ENCODE measurements at places on chromosomes 1 and 21.

DNA sequence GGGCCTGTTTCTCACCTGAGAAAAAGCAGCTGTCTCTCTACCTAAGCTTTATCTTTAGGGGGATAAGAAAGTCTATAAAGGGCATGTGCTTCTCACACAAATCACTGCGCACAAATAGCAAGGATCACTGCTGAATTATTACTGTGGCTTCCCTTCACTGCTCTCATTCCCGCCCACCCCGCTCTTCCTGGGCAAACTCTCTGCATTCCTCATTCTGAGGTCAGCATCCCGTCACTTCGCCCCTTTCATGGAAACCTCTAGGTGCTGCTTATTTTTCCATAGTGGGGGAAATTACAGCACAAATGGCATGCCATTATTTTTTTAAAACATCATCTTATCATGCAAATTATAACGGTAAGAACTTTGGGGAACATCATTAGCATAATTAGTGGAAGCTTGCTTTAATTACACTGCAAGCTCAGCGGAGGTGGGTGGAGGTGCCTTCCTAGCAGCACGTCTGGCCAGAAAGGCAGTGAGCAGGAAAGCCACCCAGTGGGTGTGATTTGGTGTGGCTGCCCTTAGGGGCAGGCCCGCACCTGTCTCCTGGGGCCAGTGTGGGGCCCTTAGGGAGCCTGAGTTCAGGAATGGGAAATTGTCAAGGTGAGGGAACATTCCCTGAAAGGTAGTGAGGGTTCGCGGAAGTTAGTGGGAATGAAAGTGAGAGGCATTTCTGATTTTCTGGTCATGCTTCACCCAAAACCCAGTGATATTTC is 105.9 kb downstream of the LAMC2 start:
- DNase-seq, result no peak

DNA sequence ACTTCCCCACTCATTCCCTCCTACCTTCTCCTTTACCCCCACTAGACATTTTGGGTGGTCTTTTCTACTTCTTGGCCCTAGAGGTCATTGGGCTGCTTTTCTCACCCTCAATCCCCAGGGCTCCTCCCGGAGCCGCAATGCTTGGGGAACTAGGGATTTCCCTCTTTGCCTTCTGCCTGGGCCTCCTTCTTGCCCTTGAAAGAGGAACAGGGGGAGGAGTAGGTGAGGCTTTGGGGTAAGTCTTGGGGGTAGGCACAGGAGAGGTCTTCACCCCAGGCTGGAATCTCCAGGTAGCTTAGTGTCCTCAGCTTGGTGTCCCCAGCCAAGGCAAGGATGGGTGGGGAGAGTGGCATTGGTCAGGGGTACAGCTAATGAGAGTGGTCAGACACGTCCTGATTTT is 56.2 kb upstream of the EPS8L3 start:
- no peak for DNase-seq

GRCh38 chr1:247218121-247218651 is 37.7 kb upstream of the VN1R5 start:
- DNase-seq, result no peak

DNA sequence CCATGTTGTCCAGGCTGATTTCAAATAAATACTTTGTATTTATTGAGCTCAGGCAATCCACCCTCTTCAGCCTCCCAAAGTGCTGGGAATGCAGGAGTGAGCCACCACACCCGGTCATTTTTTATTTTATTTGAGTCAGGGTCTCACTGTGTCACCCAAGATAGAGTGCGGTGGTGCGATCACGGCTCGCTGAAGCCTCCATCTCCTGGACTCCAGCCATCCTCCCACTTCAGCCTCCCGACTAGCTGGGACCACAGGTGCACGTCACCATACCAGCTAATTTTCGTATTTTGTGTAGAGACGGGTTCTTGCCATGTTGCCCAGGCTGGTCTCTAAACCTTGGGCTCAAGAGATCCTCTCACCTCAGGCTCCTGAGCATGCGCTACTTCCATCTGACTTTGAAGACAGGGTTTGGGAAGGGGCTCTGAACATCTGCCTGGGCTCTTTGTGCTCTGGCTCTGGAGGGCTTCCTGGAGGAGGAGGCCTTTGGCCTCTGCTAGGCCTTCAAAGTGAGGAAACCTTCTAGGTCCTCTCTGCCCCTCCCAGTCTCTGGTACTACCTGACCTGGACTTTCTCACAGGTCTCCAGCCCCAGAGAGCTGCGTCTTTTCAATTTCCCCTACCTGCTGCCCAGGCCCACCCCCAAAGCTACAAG is 5.8 kb downstream of the HSPB7 start:
- no peak for DNase-seq

DNA sequence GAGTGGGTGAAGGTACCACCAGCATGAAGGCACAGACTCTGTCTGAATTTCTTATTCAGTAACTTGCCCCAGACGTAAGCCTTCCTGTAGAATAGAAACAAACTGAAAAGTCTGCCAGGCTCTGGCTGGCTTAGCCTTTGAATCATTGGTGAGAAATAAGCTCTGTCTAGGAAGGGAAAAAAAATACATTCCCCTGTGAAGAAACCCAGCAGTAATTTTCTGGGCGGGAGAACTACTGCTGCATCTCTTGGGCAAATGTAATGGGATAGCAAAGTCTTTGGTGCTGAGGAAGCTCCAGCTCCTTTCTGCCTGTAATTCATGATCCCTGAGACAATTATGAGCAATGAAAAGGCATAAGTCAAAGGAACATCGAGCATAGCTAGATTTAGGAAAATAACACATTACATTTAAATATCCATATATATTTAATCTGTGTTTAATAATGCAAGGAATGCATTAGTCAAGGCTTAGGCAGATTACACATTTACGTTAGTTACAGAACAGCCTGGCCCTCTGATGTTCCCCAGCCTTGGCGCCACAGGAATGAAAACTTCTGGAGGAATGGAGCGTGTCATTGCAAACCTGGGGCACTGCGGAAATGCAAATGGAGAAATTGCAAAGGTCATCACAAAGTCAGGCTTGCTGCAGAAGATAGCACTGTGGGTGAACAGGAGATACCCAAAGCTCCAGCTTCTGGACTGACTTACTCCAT is 216.3 kb upstream of the CAMK1G start:
- no peak for DNase-seq

DNA sequence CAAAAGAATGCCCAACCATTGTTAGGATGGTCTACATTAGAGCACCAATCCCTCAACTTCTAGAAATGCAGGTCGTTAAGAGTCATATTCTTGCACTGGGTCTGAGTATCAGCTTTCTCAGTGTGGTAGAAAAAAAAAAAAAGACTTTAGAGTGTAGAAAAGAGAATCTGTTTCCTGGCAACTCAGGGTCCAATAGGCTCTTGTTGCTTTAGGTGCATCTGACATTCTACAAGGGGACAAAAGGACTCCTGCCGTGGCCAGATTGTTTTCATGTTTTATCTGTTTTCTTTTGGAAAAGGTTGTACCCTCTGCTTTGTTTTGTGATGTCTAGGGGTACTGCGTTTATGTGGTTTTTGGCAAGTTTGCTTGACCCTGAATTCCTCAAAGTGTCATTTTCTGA is 105.4 kb upstream of the KCNK2 start:
- no peak for DNase-seq

DNA sequence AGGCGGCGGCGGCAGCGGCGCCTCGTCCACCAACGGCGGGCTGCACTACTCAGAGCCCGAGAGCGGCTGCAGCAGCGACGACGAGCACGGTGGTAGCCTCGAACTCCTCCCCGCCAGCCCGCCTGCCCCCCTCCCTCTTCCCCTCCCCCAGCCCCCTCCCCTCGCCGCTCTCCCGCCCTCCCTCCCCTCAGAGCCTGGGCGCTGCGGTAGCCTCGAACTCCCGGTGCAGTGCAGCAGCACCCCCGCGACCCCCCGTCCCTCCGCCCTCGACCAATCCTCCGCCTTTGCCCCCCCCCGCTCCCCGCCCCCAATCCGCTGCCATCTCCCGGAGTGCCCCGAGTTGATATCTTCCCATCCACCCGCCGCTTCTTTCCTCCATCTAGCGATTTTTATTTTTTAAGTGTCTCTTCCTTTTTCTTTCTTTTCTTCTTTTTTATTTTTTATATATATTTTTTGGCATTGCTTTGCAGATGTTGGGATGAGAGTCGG is 516 bp downstream of the RCOR3 start:
- DNase-seq, result no peak

GRCh38 chr1:184634296-184634695 is 120.4 kb downstream of the EDEM3 start:
- no peak for DNase-seq

GRCh38 chr1:226627050-226627755 is 78.6 kb downstream of the STUM start:
- no peak for DNase-seq

GRCh38 chr1:61058483-61059245 is 23.7 kb upstream of the NFIA start:
- DNase-seq, result no peak

- no peak for DNase-seq
These were observed 128.2 kb downstream of the ATG4C start for GRCh38 chr1:62912028-62912638.

- DNase-seq, result no peak
These were observed 16.5 kb downstream of the TLCD4 start for GRCh38 chr1:95133687-95134086.

DNA sequence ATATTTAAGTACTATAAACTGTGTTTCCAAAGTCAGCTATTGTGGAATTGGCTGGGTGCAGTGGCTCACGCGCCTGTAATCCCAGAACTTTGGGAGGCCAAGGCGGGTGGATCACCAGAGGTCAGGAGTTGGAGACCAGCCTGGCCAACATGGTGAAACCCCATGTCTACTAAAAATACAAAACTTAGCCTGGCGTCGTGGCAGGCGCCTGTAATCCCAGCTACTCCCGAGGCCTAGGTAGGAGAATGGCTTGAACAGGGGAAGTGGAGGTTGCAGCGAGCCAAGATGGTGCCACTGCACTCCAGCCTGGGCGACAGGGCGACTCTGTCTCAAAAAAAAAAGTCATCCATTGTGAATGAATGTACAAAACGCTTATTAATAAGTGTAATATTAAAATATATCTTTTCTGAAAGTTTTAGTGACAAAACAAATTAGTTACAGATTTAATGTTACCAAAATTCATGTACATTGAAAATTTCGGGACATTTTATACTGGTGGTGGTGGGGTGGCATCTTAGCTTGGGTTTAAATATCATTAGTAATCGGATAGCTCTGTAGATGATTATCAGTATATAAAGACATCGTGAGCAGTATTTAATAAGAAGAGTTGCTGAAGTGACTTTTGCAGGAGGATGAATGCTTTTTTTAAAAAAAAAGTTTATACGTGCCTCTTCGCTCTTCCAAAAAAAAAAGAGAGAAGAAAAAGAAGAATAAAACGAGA is 503 bp upstream of the SRSF11 start:
- DNase-seq, result no peak

- no peak for DNase-seq
These were observed 33.0 kb downstream of the LRRN2 start for GRCh38 chr1:204652497-204652896.

- no peak for DNase-seq
These were observed 2.4 kb downstream of the S100A5 start for GRCh38 chr1:153538315-153538821.

DNA sequence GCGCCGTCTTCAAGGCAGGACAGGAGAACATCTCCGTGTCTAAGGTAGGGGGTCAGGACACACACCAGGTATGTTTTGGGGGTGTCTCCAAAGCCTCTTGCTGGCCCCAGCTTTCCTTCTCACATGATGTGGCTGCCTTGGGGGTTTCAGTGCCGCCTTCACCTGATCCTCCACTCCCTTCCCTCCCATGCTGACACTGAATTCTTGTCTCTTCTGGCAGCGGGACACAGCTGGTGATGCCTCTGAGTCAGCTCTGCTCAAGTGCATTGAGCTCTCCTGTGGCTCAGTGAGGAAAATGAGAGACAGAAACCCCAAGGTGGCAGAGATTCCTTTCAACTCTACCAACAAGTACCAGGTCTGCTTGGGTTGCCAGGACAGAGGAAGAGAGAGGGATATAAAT is 13.5 kb downstream of the ATP1A2 start:
- DNase-seq, result no peak

DNA sequence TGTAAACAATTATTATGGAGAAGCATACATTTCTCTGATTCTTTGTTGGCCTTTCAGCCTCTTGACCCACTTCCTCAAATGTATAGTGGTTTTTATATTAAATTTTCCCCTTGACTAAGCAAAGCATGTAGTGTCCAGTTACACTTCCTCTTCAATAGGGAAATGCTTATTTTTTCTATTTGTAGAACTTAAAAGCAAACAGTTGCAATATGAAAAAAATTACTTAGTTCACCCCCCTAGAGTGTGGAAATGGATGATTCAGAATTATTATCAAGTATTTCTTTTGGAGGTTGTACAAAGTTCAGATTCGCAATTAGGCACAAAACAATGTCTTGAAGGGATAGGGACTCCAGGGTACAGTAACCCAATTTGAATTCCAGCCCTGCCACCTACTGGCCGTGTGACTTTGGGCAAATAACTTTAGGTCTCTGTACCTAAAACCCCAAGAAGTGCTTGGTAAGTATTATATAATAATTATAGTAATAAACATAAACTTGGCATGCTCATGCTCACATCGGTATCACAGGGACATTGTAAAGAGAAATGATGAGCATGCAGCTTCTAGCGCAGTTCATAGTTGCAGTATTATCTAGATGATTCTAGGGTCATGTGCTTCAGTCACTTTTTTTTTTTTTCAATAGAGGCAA is 28.6 kb upstream of the IFNGR2 start:
- no peak for DNase-seq

DNA sequence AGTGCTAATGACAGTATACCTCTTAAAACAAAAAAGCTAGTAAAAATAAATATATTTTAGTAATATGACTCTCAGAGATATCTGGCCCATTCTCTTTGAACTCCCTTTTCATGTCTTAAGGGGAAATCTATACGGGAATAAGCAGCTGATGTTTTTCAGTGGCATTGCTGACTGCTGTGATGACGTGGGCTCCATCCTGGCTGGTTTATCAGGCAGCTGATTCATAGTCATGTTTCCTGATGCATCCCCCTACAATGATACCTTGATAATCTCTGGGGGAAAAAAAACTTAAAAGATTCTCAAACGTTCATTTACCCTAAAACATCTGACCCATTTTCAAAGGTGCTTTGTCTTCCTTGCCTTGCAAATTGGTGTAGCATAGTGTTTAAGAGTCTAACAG is 53.8 kb downstream of the ABCA4 start:
- no peak for DNase-seq

DNA sequence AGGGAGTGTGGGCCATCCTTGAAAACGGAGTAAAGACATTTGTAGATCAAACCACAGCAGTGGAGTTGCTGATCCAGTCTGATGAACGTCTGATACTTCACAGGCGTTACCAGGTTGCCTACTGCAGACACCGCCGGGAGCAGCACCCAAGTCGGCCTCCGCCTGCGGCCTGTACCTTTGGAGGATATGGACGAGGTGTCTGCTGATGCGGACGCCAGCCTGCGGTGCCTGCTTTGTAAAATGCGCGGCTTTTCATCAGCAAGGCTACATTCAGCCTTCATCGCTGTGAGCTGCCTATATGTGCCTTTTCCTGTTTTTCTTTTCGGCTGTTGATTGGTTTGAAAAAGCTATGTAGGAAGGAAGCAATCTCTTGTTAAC is 16.0 kb downstream of the SLX9 start:
- no peak for DNase-seq

DNA sequence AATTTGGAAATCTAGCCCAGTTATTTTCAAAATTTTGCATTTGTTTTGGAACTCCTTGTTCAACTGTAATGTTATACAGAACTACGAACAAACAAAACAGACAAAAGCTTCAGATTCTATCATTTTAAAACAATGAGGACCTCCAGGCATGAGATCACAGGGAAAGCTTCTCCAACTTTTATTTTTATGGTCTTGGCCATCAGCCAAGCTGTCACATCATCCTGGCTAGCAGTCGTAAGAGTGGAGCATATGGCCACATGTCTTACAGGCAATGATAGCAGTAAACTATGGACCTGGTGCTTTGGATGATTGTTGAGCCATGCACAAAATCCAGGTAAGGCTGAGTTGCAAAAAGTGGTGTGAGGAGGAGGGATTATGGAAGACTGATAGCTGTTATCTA is 299.6 kb downstream of the LMX1A start:
- no peak for DNase-seq
